NCI-H510A (cell line): ENCODE measurements at places on chromosomes 4 and X.

- DNase-seq: no peak
Observed at GRCh38 chr4:172683021-172683420, 485.6 kb upstream of the GALNT7 start.

DNA sequence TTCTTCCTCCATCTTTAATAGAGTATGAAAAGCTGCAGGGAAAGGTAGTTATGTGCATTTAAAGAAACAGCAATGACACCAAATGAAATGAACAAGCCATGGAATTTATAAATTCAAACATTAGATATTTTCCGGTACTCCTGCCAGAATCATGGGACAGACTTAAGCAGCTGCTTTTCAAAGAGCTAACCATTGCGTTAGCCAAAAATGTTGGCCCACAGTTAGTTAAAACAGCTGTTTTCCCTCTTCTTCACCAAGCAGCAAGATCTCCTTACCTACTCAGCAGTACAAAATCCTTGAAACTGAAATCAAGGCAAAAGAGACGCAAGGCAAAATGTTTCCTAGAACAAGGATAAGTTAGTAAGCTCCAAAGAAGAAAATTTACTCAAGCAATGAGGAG lies 64.0 kb downstream of the MANBA start:
- DNase-seq: no peak

- DNase-seq: no peak
Observed at GRCh38 chr4:10045481-10045880, 24.2 kb upstream of the SLC2A9 start.

GRCh38 chrX:38060331-38060878 lies 54.1 kb downstream of the SYTL5 start:
- no peak for DNase-seq

- no peak for DNase-seq
Observed at GRCh38 chr4:148044089-148044911, 312.4 kb downstream of the ARHGAP10 start.
